ENCODE measurements at places on chromosomes 6 and 20. TPM values are rescaled to one million over a fixed set of nuclear protein-coding genes. Genes with fewer than 3 reads are reported as not detected.

The SPEF1 gene
- total RNA-seq, result 0.27 TPM

The CNR1 gene
- total RNA-seq, result 22.9 TPM

The ARMC2 gene
- 22.5 TPM for total RNA-seq

The GABRR1 gene
- 5.4 TPM for total RNA-seq

The TUBB2B gene
- total RNA-seq, result 3.2 TPM

The VPS16 gene
- 21.8 TPM for total RNA-seq

The ETV7 gene
- total RNA-seq, result 5.4 TPM

The ABHD16B gene
- not detected for total RNA-seq

The PNLDC1 gene
- total RNA-seq, result 0.54 TPM

The GRM4 gene
- not detected for total RNA-seq

The LAMA4 gene
- 34.9 TPM for total RNA-seq

The EDN1 gene
- 6.5 TPM for total RNA-seq

The COL12A1 gene
- total RNA-seq, result 131 TPM

The RAMACL gene
- total RNA-seq, result 4.7 TPM

The MOCS1 gene
- total RNA-seq, result 29.1 TPM

The GPSM3 gene
- total RNA-seq, result 11.9 TPM

The PNPLA1 gene
- total RNA-seq, result not detected

The MRPS10 gene
- 30.0 TPM for total RNA-seq

The JAG1 gene
- total RNA-seq, result 253 TPM

The OPN5 gene
- not detected for total RNA-seq

The CLVS2 gene
- 0.07 TPM for total RNA-seq

The XKR7 gene
- not detected for total RNA-seq

The MEA1 gene
- 41.2 TPM for total RNA-seq

The LSM14B gene
- total RNA-seq, result 11.4 TPM

The FAM162B gene
- total RNA-seq, result not detected
